Left renal cortex interstitium (tissue), 4 donors: ENCODE measurements at places on chromosomes 16 and 17. TPM values are rescaled to one million over a fixed set of nuclear protein-coding genes. Genes with fewer than 3 reads are reported as not detected.
A peak's percentile ranks its signal among the peaks of the same experiment; 100 is the strongest.

Gene DNAJA2
- polyA plus RNA-seq, result 82.0 TPM

Gene COX6A2
- polyA plus RNA-seq, result 0.94 TPM

Gene ZFP3
- 14.3 TPM for polyA plus RNA-seq

Gene PPP1R27
- 0.23 TPM for polyA plus RNA-seq

Gene ACSM5
- polyA plus RNA-seq, result 3.3 TPM

Gene C1QTNF8
- polyA plus RNA-seq, result not detected

Gene MFAP4
- polyA plus RNA-seq, result 269 TPM

Gene CCL3
- polyA plus RNA-seq, result 1.2 TPM

Gene SPHK1
- polyA plus RNA-seq, result 2.0 TPM

Gene NTN1
- 3.1 TPM for polyA plus RNA-seq

Gene PLCG2
- 49.7 TPM for polyA plus RNA-seq

Gene ACD
- polyA plus RNA-seq, result 24.7 TPM

Gene MILR1
- 2.6 TPM for polyA plus RNA-seq

Gene ODAD4
- polyA plus RNA-seq, result 6.7 TPM

Gene NPIPB6
- polyA plus RNA-seq, result 2.2 TPM

Gene ABCA5
- 34.0 TPM for polyA plus RNA-seq

DNA sequence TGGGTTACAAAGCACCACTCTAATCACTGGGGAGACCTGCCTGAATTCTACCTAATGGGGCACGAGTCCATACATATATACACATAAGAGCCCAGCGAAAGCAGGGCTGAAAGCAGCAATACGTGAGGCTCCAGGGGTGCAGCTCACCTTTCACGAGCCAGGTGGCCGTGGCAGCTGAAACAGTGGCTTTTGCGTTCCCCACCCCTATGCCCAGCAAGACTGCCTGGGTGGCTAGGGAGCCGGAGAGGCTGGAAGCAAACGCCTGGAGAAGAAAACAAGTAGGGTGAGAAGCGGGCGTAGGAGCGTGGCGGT lies 618 bp downstream of the RUSF1 start:
- DNase-seq, result no peak

- DNase-seq, result peak; percentile 21
Measured at GRCh38 chr17:41496803-41497484, 7.2 kb upstream of the KRT36 start.

- DNase-seq, result peak; percentile 65
Measured at GRCh38 chr16:69890114-69890891, 60.8 kb upstream of the CLEC18A start.

- peak; percentile 37 for DNase-seq
Measured at GRCh38 chr16:82005027-82005830, 6.0 kb downstream of the SDR42E1 start.

GRCh38 chr16:1559446-1559975 lies 26.0 kb downstream of the TMEM204 start:
- DNase-seq, result no peak

- no peak for DNase-seq
Measured at GRCh38 chr16:81693041-81693743, 85.9 kb upstream of the PLCG2 start.

DNA sequence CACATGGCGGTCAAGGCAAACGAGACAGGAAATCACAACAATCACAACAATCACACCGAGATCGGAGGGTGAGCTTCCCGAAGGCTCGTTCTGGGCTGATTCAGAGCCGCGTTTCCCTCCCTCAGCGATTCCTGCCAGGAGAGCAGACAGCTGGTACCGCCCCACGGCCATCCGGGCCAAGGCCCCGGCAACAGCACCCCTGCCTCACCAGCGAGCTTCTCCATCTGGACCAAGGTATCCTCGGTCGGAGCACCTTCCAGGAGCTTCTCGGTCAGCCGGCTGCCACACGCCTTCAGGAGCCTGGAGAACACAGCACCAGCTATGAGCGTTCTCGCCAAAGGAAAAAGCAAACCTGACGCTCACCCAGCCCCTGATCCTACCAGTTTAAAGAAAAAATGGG lies 15.2 kb upstream of the PLD6 start:
- DNase-seq, result no peak

GRCh38 chr17:30209930-30210329 lies 25.6 kb downstream of the SLC6A4 start:
- no peak for DNase-seq

DNA sequence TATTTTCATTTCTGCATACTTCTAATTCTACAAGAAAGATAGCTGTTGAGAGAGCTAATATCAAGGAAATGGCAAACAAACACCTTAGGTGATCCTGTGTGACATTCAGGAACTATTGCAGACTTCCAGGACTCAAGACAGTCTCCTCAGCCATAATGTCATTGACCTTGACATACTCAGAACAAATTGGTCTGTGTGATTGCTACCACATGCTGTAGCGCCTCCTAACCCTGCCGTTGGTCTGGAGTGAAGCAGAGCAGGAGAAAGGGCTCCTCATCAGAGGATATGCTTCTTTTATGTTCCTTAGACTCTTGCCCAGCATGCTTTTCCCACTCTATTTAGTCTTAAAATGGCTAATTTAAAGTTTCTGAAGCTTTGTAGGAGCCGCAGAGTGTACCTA lies 194.2 kb upstream of the TBX2 start:
- DNase-seq, result no peak

GRCh38 chr17:7961421-7961820 lies 29.4 kb downstream of the CNTROB start:
- no peak for DNase-seq

DNA sequence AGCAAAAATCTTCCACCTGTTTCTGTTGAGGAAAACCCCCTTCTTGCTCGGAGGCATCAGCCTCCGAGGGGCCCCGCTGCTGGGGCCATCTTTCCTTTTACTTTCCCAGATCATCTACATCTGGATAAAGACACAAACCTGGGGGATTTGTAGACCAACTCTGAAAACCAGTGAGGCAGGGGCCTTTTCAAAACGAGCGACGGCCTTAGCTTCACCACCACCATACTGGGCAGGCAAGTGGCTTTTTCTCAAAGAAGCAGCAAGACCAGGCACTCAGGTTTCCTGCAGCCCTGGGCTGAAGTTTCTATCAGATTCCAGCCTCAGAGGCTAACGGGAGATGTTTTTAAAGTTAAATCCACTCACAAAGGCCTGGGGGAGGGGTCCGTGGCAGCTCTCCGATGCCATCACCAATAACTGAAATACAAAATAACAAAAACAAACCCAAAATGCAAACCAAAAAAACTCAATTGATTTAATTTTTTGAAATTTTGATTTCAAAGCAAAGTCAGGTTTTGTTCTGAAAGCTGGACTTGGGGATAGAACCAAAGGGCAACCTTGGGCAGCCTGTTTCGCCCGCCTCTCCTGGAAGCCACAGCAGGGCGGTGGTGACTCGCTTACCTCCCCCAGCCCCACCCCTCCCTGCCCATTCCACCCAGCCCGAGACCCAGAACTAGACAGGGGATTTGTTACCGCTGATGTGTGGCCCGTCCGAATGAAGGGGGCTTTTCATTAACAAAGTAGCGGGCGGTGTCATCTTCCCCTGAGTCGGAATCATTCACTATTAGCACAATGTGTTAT lies 55.8 kb downstream of the SALL1 start:
- DNase-seq, result no peak

- no peak for DNase-seq
Measured at GRCh38 chr17:3547628-3548027, 10.0 kb downstream of the TRPV3 start.

GRCh38 chr16:67872631-67873434 lies at the start of gene EDC4:
TSS of gene EDC4 (plus strand) at chr16:67873052. CDS start at chr16:67873262, 210 bp downstream.
- no peak for DNase-seq

DNA sequence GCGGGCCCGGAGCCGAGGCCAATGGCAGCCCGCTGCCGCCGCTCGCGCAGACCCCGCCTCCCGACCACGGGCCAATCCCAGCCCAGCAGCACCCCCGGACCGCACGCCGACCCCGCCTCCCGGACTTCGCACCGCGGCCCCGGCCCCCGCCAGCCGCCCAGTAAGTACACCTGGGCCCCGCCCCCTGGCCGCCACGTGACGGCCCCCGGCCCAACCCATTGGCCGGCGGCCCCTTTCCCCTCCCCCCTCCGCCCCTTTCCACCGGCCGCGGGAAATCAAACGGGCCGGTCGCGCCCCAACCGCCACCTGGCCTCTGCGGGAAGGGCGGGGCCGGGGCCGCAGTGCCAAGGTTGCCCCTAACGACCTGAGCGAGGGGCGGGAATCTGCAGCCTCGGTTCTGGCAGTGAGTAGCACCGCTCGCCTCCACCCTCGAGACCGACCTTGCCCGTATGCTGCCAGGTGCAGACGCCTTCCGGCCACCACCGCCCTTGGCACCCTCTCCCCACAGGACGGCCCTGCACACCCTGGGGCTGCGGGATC lies at the start of gene YBX2:
YBX2 (minus strand) TSS at position 26 of the 540 bp plus-strand sequence. CDS start 139 bp downstream, outside the sequence.
- DNase-seq, result no peak

- no peak for DNase-seq
Measured at GRCh38 chr17:34614698-34615097, 35.3 kb downstream of the TMEM132E start.

DNA sequence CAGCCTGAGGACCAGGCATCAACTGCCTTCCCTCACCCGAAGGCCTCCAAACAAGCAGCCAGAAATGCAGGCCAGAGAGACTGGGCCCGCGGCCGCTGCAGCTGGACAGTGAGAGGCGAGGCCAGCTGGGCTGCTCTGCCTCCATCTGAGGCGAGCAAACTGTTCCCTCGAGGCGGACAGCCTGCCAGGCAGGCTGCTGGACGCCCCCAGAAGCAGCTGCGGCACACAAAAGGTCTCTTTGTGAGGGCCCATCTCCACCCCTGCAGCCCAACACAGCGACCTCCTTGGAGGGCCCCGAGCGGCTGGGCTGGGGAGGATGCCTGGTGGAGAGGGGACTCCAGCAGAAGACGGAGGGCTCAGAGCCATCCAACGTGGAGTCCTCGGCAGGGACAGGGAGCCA lies 4.7 kb downstream of the CORO7 start:
- DNase-seq, result no peak

GRCh38 chr17:48153691-48154358 lies 46.3 kb downstream of the SNX11 start:
- DNase-seq, result no peak

- DNase-seq, result no peak
Measured at GRCh38 chr16:85935974-85936760, 37.2 kb downstream of the IRF8 start.

DNA sequence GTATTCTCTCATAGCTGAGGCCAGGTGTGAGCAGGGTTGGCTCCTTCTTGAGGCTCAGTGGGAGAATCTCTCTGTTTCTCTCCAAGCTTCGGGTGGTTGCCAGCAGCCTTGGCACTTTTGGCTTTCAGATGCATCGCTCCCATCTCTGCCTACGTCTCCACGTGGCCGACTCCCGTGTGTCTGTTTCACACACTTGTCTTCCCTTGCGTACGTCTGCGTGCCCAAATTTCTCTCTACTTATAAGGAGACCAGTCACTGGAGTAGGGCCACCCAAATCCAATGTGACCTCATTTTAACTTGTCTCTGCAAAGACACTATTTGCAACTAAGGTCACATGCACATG lies 14.7 kb downstream of the OSBPL7 start:
- DNase-seq, result no peak

DNA sequence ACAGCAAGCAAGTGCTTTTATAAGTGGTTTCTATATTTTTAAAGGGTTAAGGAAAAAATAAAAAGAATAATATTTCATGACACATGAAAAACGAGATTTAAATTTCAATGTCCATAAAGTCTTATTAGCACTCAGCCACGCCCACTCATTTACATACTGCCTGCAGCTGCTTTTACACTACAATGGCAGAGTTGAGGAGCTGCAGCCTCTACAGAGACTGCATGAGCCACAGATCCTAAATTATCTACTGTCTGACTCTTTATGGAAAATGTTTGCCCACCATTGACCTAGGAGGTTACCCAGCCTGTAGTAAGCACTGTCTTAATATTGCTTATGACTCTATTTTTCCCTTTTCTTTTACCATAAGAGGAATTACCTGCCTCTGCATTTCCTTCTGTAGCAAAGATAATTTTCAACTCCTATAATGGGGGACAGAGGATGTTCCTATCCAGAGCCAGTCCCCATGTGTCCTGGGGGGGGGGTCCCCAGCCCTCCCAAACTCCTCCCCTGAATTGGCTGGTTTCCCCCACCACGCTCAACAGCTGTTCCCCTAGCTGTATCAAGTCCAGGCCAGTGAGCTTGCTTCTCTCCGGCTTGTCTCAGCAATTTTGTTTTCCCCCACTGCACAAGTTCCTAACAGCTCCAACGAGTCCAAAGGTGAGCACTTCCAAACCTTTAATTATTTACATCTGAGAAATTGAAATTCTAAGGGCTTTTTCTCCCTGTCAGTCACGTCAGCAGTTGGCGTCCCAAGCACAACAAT lies 139.4 kb upstream of the ERCC4 start:
- no peak for DNase-seq

DNA sequence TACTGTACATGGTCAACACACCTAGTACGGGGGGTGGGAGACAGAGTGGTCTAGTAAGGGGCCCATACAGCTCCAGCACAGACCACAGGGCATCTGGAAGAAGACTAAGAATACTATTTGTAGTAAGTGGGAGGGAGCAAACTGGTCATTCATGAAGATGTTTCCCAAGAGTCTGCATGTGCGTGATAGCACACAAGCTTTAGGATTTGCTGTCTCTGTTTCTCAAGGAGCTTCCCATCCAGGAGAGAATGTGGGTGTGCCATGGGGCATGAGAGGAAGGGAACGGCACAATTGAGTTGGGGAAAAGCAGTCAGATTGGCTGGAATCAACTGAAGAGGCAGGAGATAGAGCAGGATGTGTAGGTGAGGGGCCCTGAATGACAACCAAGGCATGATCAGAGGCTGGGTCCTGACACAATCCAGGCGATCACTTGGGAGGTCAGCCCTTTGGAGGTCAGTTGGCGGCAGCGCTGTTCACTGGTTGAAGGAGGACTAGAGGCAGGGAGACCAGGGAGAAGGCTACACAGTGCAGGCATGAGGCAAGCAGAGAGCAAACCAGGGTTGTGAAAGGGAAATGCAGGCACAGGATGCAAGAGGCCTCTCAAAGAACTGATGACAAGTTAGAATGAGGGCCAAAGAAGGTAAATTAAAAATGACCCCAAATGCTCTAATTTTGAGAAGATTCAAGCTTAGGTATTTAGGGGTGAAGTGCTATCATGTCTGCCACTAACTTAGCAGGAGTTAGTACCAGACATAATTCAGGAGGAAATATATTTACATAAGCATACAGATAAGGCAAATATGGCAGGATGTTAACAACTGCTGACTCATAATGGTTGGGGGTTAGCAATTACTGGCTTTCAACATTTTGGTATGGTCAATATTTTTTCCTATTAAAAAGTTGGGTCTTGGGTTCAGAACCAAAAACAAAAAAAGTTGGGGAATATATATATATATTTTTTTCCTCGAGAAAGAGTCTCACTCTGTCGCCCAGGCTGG lies 10.3 kb downstream of the UBE2O start:
- no peak for DNase-seq

DNA sequence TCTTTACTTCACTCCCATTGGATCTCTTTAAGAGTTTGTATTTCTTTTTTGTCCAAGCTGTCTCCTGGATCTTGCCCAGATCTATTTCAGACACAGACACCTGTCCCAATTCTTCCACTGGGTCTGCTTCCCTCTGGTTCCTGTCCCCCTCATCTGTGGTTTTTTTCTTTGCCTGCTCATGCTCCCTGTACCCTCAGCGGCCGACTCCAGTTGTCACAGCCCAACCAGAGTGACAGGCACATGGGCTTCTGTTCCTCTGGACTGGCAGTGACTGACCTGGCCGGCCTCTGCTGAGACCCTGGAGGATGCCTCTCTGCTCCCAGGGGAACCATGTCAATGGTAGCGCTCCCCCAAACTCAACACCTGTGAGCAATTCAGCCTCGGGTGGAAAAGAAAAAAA lies 142.6 kb downstream of the WSCD1 start:
- no peak for DNase-seq

- no peak for DNase-seq
Measured at GRCh38 chr17:44972953-44973352, 4.8 kb upstream of the C1QL1 start.
